ENCODE measurements at places on chromosomes 1 and 21.

- DNase-seq, result peak; percentile 89
These were observed at the start of gene IRF2BP2 for GRCh38 chr1:234610061-234610665. TSS of gene IRF2BP2 (minus strand) at chr1:234610178. CDS start at chr1:234609494, 684 bp downstream.

DNA sequence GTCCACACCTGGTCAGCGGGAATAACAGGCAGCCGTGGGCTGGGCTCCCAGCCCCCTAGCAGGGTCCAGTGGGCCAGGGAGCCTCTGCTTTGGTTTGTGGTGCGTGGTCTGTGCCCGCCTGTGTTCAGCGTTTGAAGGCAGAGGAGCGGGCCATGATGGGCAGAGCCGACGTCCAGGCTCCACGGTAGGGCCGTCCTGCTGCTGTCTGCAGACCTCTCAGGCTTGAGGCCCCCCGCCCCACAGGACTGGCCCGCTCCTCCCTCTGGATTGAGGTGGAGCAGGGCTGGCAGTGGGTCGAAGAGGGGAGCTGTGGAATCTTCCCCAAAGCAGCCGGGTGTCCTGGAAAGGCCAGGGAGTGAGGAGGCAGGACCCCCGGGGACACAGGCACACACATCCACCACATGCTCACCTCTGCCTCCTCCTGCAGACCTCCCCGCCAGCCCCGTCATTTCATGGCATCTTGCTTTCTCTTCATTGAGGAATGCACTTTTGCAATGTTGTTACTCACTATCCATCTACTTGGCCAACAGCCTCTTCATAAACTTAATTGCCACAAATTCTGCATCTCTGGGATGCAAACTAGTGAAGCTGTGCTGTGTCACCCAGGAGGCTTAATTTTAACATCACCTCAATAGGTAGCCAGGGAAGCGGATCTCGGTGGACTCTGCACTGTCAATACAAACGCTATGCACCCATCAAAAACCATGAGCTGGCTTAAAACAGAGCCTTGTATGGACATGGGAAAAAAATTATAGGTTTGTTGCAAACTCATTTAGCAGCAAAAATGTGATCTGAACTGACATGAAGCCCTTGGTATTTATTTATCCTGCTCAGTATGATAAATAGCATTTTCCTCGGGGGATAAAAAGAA lies 85.9 kb downstream of the PDE9A start:
- no peak for DNase-seq

- peak; percentile 3 for DNase-seq
These were observed 46.4 kb upstream of the SLC22A15 start for GRCh38 chr1:115929881-115930280.

DNA sequence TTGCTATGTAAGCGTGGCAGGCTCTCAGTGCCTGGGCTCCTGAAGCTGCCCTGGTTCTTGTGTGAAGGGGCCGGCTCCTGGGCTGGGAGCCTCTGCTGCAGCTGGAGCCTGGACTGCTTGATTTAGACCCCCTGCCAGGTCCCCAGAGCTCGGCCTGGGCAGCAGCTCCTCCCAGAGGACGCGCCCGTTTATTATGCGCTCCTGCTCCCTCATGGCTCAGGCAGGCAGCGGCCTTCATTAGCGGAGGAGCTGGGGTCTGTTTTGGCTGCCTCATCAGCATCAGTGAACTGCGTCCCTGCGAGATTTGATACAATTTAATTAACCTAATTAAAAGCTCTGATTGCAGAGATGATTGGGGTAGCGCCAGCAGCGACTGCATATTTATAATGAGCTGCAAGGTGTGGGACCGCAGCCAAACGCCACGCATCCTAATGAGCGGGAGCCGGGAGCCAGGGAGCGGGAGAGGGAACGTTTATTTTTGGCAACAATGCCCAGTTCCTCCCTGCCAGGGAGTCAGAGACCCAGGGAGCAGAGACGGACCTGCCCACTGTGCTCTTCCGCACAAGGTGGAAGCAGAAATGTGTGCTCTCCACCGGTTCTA lies 16.6 kb downstream of the UTP11 start:
- DNase-seq, result no peak

GRCh38 chr1:205715628-205716027 lies 34.4 kb downstream of the NUCKS1 start:
- no peak for DNase-seq

DNA sequence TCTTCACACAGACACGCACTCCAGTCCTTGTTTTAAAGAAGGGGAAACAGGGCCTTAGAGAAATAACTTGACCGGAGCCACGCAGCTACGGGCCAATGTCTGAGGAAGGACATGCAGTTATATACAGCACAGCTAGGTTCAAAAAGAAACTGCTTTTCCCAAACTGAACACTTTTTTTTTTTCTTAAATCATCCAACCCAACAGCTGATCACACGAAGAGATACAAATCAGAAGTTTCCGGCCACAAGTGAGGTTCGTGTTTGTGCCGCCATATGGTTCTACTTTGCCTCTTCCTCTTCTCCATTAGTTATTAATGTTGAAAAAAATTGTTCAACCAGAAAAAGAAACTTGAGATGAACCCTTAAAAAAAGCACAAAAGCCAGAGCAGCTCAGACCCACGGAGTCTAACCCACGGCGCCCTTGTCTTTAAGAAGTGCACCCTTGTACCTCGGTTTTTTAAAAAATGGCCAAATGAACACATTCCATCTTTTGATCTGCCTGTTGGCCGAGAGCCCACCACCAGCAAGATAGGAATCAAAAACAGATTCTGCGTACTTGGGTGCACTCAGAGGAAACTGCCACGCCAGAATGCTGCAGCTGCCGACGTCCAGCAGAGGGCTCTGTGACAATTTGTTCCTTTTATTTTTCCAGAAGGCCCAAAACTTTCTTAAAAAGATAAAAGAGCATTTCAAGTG lies 78.9 kb downstream of the SLC66A1 start:
- DNase-seq, result peak; percentile 81

DNA sequence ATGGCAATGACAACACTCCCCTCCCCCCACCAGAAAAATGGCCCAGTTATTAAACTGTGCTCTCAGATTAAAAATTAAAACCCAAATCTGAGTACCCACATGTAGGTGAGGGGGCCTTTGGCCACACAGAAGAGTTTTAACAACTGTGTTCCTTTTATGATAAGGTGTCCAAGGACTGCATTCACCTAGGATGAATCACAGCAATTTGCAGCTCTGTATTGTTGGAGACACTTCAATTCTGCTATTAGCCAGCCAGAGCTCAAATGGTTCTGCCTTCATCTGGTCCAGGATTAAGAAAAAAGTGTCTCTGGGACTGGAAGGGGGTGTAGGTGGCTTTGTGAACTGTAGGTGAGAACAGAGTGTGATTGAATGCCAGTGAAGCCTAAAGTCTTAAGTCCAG lies 43.3 kb upstream of the DIRAS3 start:
- no peak for DNase-seq

GRCh38 chr1:51287966-51288365 lies 42.4 kb downstream of the TTC39A start:
- DNase-seq, result no peak

DNA sequence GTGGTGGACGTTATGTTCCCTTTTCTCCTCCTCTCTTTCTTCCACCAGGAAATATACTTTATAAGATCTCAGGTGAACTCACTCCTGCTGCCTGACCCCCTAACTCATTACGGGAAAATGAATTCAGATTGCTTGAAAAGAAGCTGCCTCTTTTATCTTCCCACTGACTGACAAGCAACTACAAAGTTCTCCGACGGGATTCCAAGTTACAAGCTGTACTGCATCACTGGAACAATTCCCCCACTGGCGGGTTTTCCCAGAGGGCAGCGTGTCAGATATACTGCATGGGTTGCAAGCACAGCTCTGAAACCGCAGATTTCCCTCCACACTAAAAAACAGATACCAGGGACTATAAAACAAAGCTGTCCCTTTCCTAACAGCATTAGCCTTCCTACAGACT lies 390.6 kb downstream of the KCTD3 start:
- DNase-seq, result no peak

DNA sequence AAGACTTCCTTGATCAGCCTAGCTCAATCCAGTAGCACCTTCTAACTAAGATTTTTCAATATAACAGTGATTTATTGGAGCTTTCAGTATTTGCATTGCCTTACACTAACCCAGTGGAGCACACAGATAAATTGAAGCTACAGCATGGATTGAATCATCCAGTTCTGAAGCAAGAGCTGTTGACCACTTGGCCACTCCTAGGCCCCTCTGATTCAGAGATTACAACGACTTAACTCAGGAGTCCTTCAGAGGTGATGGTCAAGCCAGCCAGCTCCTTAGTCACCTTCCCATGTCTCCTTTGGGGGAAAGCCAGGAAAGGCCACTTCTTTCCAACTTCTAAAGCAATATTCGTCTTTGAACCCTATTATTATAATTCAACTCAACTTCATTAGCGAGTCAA lies 151.8 kb downstream of the TENT5C start:
- DNase-seq, result no peak

- peak; percentile 67 for DNase-seq
These were observed 9.2 kb upstream of the KCNQ4 start for GRCh38 chr1:40774266-40774998.

GRCh38 chr1:13492711-13493110 lies 21.1 kb downstream of the LRRC38 start:
- DNase-seq, result no peak

GRCh38 chr1:14850563-14850962 lies 252.1 kb downstream of the KAZN start:
- no peak for DNase-seq

DNA sequence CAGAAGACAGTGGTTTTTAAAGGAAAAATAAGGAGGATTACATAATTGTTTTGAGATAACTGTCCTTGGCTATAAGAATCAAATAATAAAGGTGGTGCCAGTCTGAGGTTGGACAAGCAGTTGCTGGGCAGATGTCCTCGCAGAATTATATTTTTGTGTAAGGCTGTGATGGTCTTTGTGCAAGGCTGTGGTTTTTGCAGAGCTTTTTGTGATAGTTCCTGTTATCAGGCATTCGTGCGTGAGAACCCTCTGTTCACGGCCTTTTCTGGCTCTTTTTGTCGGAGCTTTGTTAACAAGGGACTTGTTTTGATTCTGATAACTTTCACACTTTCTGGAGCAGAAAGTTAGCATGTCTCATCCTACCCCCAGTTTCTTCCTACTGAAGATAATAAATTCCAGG lies 33.4 kb downstream of the SH3BP5L start:
- no peak for DNase-seq

GRCh38 chr1:156623946-156624813 lies 5.0 kb downstream of the HAPLN2 start:
- peak; percentile 49 for DNase-seq

DNA sequence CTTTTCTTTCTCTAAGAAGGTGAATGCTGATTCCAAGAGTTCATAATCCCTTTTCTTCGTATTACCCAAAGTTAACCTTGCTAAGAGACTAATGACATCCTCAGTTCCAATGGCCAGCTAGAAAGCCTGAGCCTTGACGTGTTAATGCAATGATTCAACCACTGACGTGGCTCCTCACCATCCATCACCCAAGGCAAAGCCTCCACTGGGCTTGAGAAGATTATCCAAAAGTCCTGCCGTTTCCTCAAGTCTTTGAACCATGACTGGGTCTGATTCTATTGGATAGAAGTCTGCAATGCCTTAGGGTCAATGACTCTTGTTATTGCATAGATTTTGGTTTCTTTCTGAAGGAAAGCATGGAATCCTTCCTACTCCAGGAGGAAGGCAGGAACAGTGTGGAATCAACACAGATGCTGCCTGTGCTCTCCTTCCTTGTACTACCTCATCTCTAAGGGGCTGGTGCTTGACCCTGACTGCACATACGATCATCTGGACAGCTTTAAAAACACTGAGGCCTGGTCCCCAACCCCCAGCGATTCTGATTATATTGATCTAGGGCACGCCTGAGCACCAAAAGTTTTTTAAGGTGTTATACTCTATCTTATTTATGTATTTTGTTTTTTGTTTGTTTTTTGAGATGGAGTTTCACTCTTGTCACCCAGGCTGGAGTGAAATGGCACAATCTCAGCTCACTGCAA lies 69.3 kb upstream of the ANGPTL1 start:
- no peak for DNase-seq

- no peak for DNase-seq
These were observed 6.6 kb downstream of the PAPPA2 start for GRCh38 chr1:176469450-176470010.

DNA sequence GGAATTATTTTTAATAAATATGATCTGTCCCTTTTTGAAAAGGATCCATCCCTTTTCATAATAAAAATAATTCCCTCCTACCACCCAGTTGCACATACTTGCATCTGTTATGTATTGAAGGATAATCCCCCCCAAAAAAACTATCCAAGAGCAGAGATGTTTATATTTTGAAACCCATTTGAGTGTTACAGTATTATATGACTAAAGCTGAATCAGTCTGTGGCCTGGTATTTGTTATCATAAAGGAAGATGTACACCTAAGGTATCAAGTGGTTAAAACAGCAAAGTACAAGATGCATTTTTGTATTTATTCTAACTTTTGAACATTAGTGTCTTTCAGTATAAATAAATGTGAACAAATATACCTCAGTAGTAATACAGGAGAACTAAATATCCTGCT lies 12.7 kb upstream of the TGFB2 start:
- DNase-seq, result no peak

GRCh38 chr1:181251001-181251712 lies 162.7 kb downstream of the IER5 start:
- DNase-seq, result peak; percentile 84

DNA sequence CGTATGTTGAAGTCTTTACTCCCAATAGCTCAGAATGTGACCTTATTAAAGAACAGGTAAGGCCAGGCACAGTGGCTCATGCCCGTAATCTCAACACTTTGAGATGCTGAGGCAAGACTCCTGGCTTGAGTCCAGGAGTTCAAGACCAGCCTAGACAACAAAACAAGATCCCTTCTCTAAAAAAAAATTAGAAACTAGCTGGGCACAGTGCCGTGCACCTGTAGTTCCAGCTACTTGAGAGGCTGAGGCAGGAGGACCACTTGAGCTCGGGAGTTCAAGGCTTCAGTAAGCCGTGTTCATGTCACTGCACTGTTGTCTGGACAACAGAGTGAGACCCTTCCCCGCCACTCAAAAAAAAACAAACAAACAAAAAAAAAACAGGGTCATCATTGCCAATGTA lies 171.3 kb downstream of the RERE start:
- no peak for DNase-seq

GRCh38 chr1:94688646-94689045 lies 131.5 kb upstream of the SLC44A3 start:
- DNase-seq, result no peak

DNA sequence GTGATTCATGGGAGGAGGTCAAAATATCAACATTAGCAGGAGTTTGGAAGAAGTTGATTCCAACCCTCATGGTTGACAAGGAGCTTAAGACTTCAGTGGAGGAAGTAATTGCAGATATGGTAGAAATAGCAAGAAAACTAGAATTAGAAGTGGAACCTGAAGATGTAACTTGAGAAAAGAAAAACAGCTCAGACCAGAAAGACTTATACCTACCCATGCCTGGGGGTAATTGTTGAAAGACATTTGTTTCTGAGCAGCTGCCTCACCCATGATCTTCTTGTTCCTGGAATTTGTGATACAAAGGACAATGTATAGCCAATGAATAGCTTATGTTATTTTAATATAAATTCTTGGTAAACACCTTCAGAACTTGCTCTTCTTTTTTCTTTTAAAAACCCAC lies 128.6 kb downstream of the LRIG2 start:
- no peak for DNase-seq

GRCh38 chr1:229098903-229099578 lies 171.9 kb upstream of the RAB4A start:
- no peak for DNase-seq

- DNase-seq, result no peak
These were observed 245.7 kb upstream of the PTBP2 start for GRCh38 chr1:96475903-96476302.

- DNase-seq, result no peak
These were observed 12.3 kb downstream of the BTBD19 start for GRCh38 chr1:44820328-44821239.
